ENCODE measurements at places on chromosomes 3 and 15. TPM values are rescaled to one million over a fixed set of nuclear protein-coding genes. Genes with fewer than 3 reads are reported as not detected.

- DNase-seq: no peak
Observed at GRCh38 chr3:162978136-162978535, 1481.5 kb downstream of the OTOL1 start.

- DNase-seq: no peak
Observed at GRCh38 chr3:106247902-106248684, 379.3 kb upstream of the CBLB start.

CSPG5 gene
- 0.48 TPM for total RNA-seq

TNFAIP8L3 gene
- total RNA-seq: 0.30 TPM

CRYGS gene
- total RNA-seq: 7.0 TPM

PLA2G4E gene
- not detected for total RNA-seq

ROPN1B gene
- not detected for total RNA-seq

RTP3 gene
- not detected for total RNA-seq

CPNE9 gene
- 0.46 TPM for total RNA-seq

TMEM40 gene
- not detected for total RNA-seq

HRH1 gene
- total RNA-seq: 4.6 TPM

ACOX2 gene
- total RNA-seq: not detected

Data from activated T-cell treated with anti-CD3 and anti-CD28 coated beads, Interleukin-2, amount 50 U/mL, for 72 hours (primary cell).